ENCODE measurements at places on chromosomes 2 and 18. TPM values are rescaled to one million over a fixed set of nuclear protein-coding genes. Genes with fewer than 3 reads are reported as not detected.

The EFHD1 gene
- total RNA-seq: 3.8 TPM

The PIKFYVE gene
- 28.0 TPM for total RNA-seq

The CYP1B1 gene
- total RNA-seq: 6.3 TPM

The IL36A gene
- total RNA-seq: not detected

The APLF gene
- total RNA-seq: 2.8 TPM

The ATP8B1 gene
- total RNA-seq: 18.4 TPM

The GKN2 gene
- not detected for total RNA-seq

The ANKRD30B gene
- total RNA-seq: under 0.01 TPM

The IL1R2 gene
- total RNA-seq: 3.1 TPM

The AKAIN1 gene
- total RNA-seq: not detected

The IL36B gene
- not detected for total RNA-seq

The HAAO gene
- 11.8 TPM for total RNA-seq

The SERPINB5 gene
- total RNA-seq: 24.2 TPM

The TLX2 gene
- total RNA-seq: not detected

The EMILIN1 gene
- total RNA-seq: 5.2 TPM

The SAG gene
- under 0.01 TPM for total RNA-seq

The ITPRIPL1 gene
- total RNA-seq: 4.3 TPM

The MAP2 gene
- 1.5 TPM for total RNA-seq

The CAB39 gene
- 65.2 TPM for total RNA-seq

The HOXD10 gene
- total RNA-seq: not detected

The PROKR1 gene
- total RNA-seq: not detected

The MYO7B gene
- under 0.01 TPM for total RNA-seq

The ALKAL2 gene
- total RNA-seq: 2.2 TPM

The PKDCC gene
- 1.1 TPM for total RNA-seq

The SPATA3 gene
- not detected for total RNA-seq

The TUBA3D gene
- 0.39 TPM for total RNA-seq

The KRTCAP3 gene
- total RNA-seq: 8.2 TPM

The SP9 gene
- total RNA-seq: not detected

The BCL2L11 gene
- total RNA-seq: 18.5 TPM

The BOK gene
- total RNA-seq: 138 TPM

The SLC5A6 gene
- 174 TPM for total RNA-seq

The SPHKAP gene
- total RNA-seq: not detected

The FLACC1 gene
- total RNA-seq: 0.54 TPM

The LBX2 gene
- total RNA-seq: 1.8 TPM

The C2orf15 gene
- 0.79 TPM for total RNA-seq

The VIL1 gene
- not detected for total RNA-seq

The CD8B2 gene
- 0.11 TPM for total RNA-seq

The OSBPL6 gene
- total RNA-seq: 1.6 TPM

The RAD51AP2 gene
- not detected for total RNA-seq

The STAT4 gene
- total RNA-seq: 12.3 TPM

The DSG4 gene
- not detected for total RNA-seq

The CXCR4 gene
- not detected for total RNA-seq

The LINC00305 gene
- total RNA-seq: not detected

The CAVIN2 gene
- total RNA-seq: 4.2 TPM
